ENCODE measurements at places on chromosomes 7 and 10. TPM values are rescaled to one million over a fixed set of nuclear protein-coding genes. Genes with fewer than 3 reads are reported as not detected.

DNA sequence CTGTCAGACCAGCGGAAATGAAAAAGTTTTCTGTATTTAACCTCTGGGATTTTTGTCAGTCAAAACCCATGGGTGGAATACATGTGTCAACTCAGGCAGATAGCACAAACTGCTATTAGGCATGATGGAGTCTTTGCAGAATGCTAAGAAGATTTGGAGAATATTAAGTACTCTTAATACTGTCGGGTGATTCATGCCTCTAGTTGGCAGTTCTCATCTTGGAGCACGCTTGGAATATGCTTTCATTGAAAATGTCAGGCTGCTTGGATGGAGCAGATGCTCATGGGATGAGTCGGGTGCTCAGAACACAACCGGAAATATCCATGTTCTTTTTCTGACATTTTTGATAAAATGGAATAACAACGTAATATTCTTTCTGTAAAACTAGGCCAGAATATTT lies 27.6 kb upstream of the PRKG1 start:
- no peak for DNase-seq

- no peak for DNase-seq
Observed at GRCh38 chr10:112689327-112690072, 242.5 kb downstream of the VTI1A start.

- DNase-seq: no peak
Observed at GRCh38 chr10:131743190-131744151, 157.3 kb upstream of the PPP2R2D start.

DNA sequence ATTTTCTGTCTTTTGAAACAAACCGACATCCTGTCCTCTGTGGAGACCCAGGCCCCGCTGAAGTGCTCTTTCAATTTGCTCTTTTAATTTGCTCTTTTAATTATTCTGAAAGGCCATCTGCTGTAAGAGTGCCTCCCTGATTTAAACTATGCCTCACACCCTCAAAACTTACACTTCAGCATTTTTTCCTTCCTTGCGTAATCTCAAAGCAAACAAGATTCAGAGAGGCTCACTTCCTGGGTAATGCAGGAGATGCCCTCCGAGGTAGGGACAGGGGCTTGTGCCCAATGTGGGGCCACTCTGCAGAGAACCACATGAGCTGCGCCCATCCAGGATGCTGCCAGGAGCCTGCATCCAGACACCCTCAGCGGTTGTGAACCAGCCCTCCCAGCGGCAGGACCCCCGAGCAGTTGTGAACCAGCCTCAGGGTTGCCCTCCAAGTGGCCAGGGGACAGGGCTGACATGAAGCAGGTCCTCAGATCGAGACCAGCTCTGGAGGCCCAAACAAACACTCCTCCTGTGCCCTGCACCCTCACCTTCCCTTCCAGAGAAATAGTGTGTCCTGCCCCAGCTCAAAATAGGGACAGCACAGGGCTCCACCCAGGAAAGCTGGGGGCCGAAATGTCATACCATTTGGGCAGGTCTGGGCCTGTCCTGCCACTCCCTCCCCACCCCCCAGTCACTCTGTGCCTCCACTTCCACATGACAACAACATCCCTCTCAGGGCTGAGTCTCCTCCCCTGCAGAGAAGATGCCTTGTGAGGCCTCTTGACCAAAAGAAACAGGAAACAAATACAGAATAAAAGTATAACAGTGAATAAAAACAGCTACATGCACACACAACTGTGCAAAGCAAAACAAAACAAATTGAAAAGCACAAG lies 190.4 kb downstream of the PTPRN2 start:
- DNase-seq: no peak

GRCh38 chr7:101068401-101068800 lies 16.9 kb upstream of the TRIM56 start:
- DNase-seq: no peak

DNA sequence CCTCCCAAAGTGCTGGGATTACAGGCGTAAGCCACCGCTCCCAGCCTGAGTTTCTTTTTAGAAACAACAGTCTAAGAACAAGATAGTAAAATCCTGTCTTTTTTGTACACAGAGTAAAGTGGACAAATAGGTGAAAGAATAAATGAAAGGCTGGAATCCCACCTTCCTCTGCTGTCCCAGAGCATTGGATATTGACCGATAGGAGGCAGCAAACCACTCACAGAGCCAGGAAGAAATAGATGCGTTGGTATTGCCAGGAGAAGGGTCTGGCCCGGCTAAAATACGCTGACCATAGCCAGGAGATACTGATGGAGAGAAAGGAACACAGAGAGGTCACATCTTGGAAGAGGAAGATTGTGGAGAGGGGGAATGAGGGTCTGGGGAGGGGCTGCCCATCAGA lies 11.4 kb upstream of the ZNF12 start:
- no peak for DNase-seq

GRCh38 chr7:5635461-5636445 lies 145.7 kb downstream of the RNF216 start:
- DNase-seq: no peak

- DNase-seq: no peak
Observed at GRCh38 chr10:36736311-36736710, 389.1 kb upstream of the ANKRD30A start.

- DNase-seq: no peak
Observed at GRCh38 chr7:24974026-24974832, 5.7 kb downstream of the OSBPL3 start.

DNA sequence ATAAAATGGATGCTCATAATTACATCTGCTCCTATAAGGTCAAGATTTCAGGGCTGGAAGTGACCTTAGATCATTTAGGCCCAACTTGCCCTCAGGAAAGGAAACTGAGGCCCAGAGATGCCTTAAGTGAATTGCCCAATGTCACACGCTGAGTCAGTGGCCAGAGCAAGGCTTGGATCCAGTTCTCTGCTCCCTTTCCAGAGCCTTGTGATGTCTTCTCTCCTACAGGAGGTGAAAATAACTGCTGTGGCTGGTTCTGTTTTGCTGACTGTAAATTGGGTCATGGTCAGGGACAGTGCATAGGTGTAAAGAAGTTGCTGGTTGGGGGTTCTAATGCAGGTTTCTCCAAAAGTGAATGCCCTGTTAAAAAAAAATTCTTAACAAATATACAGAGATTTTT lies 91.3 kb downstream of the TCF7L2 start:
- no peak for DNase-seq

GRCh38 chr7:48691788-48692187 lies 232.6 kb upstream of the CDC14C start:
- no peak for DNase-seq

DNA sequence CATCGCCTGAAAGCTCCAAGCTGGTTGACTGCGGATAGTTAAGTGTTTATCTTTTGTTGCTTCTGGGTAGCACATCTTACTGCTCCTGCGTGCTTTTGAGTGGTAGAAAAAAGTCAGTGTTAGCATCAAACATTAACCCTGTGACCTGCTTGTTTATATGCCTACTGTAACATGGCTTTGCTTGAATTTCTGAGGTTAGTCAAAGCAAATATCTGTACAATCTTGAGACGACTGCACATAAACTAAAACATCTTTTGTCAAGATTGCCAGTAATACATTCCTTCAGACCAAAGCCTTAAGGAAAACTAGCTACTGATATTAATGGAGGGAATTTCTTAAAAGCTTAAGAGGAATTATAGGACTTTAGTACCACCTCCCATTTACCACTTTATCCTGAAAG lies 163.7 kb downstream of the BAMBI start:
- DNase-seq: no peak

- DNase-seq: no peak
Observed at GRCh38 chr7:76327610-76328009, 25.1 kb downstream of the HSPB1 start.

DNA sequence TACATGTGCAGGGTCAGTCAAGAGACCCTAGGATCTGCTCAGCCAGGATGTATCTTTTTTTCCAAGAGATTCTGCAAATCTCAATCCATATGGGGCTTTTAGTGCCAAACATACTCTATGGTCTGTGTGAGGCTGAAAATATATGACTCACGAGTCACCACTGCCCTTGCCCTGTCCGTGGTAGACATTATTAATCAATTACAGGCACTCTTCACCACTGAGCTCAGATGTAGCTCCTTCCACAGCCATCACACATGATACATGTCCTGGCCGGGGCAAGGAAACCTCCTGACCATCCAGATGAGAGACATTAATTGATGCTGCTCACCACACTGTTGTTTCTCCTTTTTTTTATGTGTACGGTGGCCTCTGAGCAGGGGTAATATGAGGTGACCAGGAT lies 90.2 kb upstream of the RET start:
- no peak for DNase-seq

DNA sequence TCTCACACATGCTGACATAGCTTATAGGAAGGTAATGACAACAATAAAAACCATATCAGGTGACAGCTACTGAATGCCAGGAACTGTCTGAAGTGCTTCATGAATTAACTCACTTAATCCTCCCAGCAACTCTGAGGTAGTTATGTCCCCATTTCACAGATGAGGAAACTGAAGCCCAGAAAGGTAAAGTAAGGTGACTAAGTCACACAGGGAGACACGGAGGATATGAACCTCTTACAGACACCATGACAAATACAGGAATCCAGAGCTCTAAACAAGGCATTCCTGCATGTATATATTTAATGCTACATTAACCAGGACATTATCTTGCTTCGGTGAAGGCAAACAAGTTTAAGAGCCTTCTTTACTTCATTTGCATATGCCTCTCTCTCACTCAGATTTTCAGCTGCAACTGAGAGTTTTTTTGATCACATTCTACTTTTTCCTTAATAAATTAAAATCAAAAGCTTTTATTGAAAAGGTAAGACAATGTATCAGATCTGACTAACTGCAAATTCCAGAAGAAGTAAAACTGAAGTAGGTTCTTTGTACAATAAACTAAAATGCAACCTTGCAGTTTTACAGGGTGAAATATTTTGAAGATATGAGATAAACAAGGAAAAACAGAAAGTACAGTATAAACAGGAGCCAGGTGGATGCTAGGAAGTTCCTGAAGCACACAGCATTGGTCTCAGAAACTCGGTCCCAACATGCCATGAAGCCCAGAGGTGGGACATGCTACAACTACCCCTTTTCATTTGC lies 79.5 kb downstream of the SGMS1 start:
- no peak for DNase-seq

DNA sequence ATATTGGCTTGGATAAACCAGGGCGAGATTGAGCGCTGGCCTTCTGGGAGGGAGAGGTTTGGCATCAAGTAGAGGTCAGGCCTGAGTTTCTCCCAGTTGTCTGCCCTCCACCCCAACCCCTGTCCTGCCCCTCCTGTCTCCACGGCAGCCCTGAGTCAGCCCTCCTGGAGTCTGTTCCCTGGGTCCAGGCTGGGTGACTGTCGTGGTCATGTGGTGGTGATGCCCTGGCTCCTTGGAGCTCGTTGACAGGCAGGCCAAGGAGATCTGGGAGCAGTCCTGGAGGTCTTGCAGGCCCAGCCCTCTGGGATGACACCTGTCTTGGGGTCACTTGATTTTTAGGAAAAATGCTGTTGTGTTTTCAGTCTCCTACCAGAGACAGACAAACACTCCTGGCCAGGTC lies 53.6 kb upstream of the PODXL start:
- no peak for DNase-seq

DNA sequence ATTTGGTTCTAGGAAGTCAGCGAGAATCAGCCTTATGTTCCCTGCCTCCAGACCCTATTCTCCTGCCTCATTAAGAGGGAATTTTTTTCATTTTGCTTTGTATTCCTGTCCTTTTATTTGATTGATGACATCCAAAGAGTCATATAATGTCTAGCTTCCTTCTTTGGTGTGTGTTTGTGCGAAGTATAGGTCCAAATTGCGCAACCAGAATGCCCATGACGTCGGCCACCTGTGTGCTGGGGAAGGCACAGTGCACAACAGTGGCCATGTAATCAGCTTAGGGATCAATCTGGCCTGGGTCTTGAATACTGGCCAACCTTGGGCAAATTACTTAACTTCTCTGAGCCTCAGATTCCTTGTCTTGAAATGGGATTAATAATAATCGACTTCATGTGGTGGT lies 206.2 kb downstream of the VTI1A start:
- DNase-seq: no peak

GRCh38 chr7:45183711-45184210 lies 26.2 kb downstream of the RAMP3 start:
- no peak for DNase-seq

DNA sequence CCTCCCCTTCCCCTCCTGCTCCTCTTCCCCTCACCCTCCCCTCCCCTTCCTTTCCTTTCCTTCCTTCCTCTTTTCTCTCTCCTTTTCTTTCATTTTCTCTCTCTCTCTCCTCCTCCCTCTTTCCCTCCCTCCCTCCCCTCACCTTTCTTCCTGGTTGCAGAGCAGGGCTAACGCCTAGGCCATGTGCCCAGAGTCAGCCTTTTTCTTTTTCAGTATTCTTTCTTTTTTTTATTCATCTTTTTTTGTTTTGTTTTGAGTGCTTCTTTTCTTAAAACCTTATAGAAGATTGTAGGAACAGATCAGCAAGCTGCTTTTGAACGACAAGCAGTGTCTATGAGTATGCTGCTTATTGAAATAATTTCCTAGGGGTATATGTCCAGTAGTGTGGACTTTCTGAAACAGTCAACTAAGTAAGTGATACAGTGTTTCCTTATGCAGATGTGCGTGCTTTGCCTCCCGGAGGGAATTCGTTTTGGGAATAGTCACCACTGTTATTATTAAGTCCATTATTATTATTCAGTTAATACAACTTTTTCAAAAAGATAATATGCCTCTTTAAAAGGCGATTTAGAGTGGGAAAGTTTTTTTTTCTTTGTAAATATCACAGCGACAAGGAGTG lies 219.2 kb downstream of the CAMK1D start:
- no peak for DNase-seq

- DNase-seq: no peak
Observed at GRCh38 chr7:126140858-126141466, 1111.8 kb downstream of the GRM8 start.

DNA sequence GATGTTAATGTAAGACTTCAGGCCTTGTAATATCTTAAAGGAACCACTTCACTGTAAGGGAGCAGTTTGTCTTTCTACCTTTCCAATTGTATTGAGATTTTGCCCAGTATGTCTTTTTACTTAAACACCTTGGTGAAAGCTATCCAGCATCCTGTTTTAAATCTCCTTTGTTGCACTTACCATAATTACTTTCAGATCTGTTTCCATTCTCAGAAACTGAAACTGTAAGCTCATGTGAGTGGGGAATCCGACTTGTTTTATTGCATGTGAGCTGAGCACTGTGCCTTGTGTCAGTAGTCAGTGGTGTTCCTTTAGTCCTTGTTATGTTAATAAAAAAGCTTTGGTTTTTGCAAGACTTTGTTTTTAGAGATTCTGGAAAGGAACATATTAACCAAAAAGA lies 42.2 kb downstream of the BMPR1A start:
- DNase-seq: peak; percentile 65

Gene DYDC1
- polyA plus RNA-seq: not detected

Gene PRTFDC1
- 26.1 TPM for polyA plus RNA-seq

Gene MSRB2
- 53.3 TPM for polyA plus RNA-seq

Gene LEP
- 0.12 TPM for polyA plus RNA-seq

Gene BUD31
- polyA plus RNA-seq: 66.1 TPM

Gene STEAP1
- polyA plus RNA-seq: 4.1 TPM

Gene EPDR1
- polyA plus RNA-seq: 102 TPM

Gene TACC2
- 105 TPM for polyA plus RNA-seq

Gene SLC16A12
- 1.3 TPM for polyA plus RNA-seq

Gene ZNRF2
- 9.6 TPM for polyA plus RNA-seq

Gene SPDYE1
- 1.7 TPM for polyA plus RNA-seq

Gene GHRHR
- polyA plus RNA-seq: 0.74 TPM

Gene CHCHD1
- polyA plus RNA-seq: 27.8 TPM

Gene AKR1C8
- polyA plus RNA-seq: not detected

Gene NKX2-3
- 0.20 TPM for polyA plus RNA-seq

Data from muscle of back (tissue), 13 donors.